ENCODE measurements at places on chromosomes 16 and 17.

DNA sequence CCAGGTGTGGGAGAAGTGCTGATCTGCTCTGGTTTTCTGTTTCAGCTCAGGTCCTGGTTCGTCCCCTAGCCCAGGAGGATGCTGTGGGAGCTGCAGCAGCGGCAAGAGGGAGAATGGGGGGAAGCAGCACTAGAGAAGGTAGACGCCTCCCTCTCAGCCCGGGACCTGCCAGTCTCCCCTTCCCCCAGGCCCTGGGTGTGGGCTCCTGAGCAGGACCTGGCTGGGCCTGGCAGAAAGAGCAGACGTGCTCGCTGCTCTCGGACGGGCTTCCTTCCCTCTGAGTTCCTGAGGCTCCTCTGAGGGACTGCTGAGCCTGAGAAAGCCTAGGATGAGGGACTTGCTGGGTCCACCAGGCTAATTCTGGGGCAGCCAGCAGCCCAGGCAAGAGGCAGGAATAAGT, 3.1 kb downstream of the PRCD start:
- DNase-seq = no peak

DNA sequence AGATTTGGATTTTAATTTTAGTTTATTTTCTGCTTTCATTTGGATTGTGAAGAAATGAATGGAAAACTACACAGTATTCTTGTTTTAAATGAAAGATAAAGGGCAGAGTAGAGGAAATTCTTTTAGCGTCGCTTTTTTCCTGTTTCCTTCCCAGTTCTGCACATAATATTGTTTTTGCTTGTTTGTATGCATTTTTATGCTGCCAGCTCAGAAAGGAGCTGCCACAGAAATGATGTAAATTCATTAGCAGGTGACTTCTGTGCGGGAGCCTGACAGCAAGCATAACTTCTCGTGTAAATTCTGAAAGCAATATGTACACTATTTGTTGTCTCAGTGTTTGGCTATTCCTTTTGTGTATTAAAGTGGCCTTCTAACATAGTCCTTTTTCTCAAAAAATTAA, 234.6 kb downstream of the PHKB start:
- DNase-seq = no peak

DNA sequence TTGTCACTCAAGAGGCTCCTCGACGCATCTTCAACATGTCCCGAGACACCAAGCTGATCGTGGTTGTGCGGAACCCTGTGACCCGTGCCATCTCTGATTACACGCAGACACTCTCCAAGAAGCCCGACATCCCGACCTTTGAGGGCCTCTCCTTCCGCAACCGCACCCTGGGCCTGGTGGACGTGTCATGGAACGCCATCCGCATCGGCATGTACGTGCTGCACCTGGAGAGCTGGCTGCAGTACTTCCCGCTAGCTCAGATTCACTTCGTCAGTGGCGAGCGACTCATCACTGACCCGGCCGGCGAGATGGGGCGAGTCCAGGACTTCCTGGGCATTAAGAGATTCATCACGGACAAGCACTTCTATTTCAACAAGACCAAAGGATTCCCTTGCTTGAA, 101.0 kb downstream of the HS3ST2 start:
- no peak for DNase-seq

DNA sequence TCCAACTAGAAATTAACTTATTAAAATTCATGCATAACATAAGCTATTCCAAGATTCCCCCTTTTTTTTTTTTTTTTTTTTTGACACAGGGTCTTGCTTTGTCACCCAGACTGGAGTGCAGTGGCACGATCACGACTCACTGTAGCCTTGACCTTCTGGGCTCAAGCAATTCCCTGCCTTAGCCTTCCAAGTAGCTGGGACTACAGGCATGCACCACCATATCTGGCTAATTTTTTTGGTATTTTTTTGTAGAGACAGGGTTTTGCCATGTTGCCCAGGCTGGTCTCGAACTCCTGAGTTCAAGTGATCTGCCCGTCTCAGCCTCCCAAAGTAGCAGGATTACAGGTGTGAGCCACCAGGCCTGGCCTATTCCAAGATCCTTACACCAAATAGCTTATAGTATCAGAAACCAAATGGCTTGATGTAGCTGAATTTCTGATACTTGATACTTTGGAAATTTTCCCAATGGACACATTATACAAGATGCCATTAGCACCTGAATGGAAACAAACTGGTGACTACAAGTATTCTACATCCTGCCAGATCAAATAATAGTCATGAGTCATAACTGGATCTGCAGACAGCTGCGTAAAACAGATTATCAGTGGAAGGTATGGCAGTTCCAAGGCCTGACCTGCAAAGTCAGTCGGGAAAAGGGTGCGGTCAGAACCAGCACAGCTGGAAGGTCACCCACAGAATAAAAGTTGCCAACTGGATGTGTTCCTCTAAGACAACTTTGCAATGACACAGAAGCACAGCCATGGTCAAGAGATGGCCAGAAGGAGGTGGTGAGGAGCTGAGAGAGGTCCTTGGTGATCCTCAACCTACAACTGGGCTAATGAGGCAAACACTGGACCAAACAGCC, 14.5 kb downstream of the TUBG1 start:
- DNase-seq = no peak

- DNase-seq = no peak
These were observed 181.3 kb downstream of the IRF8 start for GRCh38 chr16:86080131-86080875.

DNA sequence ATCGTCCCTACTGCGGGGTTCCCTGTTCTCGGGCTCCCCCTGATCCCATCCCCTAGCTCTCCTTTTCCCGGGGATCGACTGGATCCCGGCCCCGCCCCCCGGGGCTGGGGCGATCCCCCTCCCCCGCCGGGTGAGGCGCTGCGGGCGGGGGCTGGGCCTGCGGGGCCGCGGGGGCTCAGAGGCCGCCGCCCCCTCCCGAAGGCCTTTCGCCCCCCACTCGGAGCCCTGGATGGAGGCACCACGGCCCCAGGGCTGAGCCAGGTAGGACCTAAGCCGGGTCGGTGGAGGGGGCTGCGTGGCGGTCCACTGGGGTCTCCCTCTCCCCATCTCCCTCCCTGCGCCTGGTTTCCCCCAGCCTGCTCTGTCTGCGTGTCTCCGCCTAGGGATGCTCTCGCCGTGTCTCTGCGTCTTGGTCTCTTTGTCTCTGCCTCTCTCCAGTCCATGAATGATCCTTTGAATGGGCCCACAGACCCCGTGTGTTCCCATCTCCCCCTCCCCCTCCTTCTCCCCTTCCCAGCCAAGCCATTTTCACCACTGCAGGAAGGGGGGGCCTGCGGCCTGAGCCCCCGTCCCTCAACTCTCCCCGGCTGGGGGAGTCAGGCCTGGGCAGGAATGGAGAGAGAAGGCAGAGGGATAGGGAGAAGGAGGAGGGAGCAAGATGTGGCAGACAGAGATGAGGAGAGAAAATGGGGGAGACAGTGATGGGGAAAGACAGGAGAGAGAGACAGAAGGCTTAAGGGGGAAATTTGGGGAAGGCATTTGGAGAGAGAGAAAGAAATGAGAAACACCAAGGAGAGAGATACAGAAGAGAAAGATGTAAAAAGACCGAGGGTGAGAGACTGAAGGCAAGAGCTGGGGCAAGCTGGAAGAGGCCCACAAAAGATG, 1.7 kb upstream of the TMEM256 start:
- no peak for DNase-seq

- DNase-seq = no peak
These were observed 204.5 kb downstream of the WWOX start for GRCh38 chr16:78303946-78304345.

DNA sequence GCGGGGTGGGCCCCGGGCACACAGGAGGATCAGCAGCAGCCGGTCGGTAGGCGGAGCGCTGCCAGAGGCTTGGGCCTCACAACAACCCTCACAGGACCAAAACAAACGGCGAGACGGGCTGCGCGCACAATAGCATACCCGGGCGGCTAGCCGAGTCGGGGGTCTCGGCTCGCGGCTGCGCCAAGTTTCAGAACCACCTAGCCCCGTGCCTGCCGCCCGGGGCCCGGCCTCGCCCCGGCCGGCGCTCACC, 732 bp downstream of the ULK2 start:
- no peak for DNase-seq

DNA sequence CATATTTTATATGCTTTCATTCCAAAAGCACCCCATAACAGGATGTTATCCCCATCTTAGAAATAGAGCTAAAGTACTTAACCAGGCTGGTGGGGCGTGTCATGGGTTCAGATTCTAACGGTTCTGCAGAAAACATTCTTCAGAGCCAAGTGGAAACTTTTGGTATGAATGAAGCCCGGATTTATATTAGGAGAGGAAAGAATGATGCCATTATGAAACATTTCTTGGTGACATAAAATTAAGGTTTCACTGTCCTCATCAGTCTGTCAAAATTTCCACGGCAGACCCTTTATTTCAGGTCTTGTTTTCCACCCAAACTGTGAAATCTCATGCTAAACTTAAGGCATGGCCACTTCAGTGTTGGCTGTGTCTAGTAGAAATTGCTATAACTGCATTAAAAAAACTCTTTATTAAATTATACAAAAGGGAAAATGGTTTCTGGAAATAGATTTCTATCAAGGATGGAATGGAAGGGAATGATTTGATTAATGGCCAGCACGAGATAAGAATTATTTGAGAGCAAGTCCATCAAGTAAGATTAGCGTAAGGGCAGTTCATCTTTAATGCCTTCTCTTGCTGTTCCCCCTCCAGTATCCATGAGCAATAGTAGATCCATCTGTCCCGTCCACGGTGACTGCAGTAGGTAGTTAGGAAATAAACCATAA, 11.7 kb downstream of the PRKCA start:
- DNase-seq = no peak

DNA sequence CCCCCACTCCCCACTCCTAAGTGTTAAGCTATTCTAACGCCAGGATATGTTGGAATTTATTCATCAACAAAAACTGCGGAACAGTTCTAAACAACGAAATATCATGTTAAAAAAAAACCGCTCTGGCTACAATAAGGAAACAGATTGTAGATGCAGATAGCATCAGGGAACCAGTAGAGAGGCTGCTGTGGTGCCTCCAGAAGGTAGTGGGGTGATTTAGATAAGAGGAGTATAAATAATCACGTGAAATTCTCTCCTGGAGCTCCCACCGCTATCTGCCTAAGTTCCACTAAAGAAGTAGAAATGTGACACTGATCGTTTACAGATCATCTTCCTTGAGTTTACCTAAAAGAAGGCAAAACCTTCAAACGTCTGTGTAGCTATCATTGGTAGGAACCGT, 8.0 kb downstream of the AHSP start:
- no peak for DNase-seq

DNA sequence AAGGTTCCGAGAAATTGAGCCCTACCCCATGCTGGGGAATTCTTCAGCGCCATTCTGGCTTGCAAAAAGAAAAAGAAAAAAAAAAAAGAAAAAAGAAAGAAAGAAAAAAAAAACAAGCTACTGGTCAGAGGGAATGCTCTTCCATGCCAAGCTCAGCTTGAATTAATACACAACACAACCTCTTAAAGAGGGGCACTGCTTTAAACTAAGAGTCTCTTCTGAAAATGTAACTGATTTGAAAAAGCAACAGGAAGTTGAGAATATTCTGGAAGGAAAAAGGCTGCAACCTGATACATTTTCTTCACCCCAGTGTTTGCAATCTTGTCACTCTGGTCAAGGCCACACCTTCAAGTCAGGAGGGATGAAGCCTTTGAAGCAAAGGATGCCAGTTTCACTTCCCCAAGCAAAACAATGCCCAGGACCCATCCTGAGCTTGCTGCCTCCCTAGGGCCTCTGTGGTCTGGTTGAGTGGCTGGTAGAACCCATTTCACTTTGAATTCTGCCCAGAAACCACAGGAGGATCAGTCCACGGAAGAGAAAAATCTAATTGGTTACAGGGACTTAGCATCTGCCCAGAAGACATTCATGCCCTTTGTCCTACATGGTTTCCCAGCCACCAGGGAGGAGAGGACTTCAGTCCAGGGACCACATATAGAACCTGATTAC, 389.7 kb downstream of the SOX9 start:
- DNase-seq = no peak

DNA sequence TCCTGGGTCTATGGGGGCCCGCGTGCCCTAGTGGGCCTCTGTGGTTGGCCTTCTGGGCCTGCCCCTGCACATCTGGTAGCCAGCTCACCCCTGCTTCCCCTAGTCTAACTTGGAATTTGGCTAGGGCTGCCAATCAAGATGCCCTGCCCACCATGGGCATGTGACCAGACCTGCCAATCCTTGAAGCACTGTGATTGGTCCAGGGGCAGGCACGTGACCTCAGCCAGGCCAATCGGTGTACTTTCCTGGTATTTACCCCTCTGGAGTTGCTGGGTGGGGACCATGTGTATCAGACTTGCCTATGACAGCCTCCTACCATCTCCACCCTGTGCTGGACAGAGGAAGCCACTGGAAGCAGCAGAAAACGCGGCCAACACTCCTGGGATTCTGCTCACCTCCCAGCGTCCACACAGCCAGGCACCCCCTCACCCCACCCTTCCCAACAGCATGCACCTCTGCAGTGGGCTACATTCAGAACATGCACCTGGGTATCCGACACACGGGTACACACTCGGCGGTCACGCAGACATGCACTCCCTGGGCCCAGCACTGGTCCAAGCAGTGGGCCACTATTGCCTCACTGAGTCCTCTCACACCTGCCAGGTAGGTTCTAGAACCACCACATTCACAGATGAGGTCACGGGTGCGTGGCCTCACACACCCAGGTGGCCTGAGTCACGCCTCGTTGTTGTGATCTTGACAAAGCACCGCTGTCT, 96.9 kb downstream of the RBFOX3 start:
- DNase-seq = no peak

- DNase-seq = no peak
These were observed 40.8 kb upstream of the TAOK1 start for GRCh38 chr17:29349409-29349808.

- DNase-seq = no peak
These were observed 25.6 kb downstream of the SOX9 start for GRCh38 chr17:72146371-72146770.

DNA sequence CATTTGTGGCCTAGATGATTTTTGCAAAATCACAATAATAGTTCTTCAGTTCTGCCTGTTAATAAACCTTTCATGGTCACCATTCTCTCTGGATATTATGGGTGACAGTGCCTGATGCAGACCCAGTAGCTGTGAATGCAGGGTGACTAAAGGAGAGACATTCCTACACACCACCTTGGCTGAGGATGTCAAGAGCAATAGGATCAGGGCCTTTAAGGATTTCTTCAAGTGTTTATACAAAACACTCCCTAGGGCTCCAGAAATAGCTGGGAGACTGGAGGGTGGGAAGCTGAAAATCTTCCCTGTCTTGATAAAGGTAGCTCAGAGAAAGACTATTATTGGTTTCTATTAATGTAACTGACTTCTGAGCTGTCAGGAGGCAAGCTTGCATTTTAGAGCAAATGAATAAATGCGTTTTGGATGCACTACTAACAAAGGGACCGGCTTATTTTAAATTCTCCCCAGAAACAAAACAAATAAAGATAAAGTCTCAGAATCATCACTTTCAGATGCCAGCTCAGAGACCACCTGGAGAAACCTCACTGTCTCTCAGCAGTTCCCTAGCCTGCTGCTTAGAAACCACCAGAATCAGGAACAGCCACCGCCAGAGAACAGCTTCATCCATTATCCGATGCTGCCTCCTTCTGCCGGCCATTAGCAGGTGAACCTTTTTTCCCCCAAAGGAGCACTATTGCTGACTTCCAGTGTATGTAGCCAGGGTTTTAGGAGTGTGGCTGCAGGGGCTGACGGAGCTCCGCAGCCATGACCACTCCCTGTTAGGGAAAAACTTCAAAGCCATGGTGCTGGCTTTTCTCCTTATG, 171.4 kb upstream of the DYNLRB2 start:
- DNase-seq = no peak
